ENCODE measurements at places on chromosomes 6 and 20.

- DNase-seq, result no peak
Observed at GRCh38 chr6:14094721-14095120, 22.9 kb upstream of the CD83 start.

DNA sequence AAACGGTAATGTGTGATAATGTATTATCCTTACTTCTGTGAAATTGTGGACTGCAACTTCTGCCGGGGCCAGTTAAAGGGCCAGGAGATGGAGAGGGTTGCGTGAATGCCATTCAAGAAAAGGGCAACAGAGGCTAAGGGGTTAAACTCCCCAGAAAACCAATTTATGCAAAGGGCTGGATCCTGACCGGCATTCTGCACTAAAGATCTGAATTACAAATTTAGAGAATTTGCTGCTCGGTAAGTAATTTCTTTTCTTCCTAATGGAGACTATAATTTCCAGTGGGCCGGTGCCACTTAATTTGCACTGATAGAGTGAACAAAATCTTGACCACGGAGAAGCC is 130.1 kb downstream of the BCAS1 start:
- DNase-seq, result no peak

GRCh38 chr20:11117808-11118528 is 444.2 kb upstream of the JAG1 start:
- DNase-seq, result no peak

DNA sequence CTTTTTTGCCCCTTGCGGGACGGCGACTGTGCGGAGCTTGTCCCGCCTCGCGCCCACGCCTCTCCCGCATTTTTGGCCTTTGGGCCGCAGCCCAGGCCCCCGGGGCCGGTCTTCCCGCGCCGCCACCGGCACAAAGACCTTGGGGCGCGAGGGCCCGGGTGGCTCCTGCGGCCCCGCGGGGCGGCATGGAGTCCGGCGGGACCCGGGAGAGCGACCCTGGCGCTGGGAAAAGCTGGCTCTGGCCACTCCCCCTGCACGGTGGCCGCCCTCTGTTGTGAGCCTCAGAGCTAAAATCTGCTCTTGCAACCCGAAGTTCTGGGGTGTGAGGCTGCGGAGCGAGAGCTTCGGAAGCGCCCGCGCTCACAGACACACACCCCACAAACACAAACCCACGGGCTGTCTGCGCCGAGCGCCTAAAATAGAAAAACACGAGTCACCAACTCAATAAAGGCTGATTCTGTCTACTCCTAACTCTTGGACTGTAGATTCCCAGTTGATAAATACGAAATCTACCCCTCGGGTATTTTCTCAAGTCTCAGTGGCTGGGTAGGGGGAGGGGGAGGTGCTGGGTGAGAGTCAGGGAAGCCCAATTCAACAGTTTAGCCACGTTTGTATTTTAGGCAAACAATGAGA is 496 bp upstream of the BEND3 start:
- DNase-seq, result peak; percentile 71

DNA sequence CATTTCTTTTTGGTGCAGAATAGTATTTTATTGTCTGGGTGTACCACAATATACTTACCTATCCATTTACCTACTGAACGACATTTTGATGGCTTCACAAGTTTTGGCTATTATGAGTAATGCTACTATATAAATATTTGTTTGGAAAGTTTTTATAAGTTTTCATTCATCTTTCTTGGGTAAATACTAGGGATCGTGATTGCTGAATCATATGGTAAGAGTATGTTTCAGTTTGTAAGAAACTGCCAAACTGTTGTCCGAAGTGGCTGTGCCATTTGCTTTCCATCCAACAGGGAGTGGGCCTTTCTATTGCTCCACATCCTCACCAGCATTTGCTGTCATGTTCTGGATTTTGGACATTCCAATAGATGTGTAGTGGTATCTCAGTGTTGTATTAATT is 104.2 kb downstream of the CDYL start:
- no peak for DNase-seq

GRCh38 chr20:40650707-40651106 is 38.3 kb downstream of the MAFB start:
- no peak for DNase-seq

DNA sequence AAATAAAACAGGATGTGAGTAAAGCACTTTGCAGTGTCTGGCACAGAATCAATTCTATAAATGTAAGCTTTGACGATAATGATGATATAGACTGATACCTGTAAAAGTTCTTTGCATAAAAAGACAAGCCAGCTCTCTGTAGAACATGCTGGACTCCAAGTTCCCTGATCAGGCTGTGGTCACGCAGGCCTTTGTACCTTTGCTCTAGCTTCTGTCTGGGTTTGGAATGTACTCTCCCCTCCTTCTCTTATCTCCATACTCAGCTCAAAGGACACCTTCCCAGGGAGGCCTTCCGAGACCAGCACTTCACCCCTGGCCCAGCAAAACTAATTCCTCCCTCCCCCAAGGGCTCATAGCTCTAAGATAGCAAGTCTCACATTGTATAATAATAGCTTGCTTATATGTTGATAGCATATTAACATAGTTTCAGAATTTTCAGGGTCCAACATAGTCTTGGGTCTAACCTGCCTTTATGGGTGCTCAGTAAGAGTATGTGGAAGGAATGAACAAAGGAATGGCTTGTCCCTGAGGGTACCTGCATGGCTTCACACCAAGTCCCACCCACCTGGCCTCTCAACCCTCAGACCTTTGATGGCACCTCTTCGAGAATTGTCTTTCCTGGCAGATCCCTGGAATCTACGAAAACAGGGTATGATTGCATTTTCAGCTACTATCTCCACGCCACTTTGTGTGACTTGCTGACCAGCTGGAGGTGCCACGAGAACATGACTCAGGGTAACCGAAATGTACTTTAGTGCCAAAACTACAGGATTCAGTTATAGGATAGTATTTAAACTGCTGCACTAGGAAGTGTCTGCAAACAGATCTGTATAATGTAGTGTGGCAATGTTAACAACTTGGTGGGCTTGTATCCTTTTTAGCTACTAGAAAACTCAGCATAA is 41.7 kb upstream of the PIM1 start:
- DNase-seq, result no peak
